ENCODE measurements at places on chromosomes 1 and 21.

DNA sequence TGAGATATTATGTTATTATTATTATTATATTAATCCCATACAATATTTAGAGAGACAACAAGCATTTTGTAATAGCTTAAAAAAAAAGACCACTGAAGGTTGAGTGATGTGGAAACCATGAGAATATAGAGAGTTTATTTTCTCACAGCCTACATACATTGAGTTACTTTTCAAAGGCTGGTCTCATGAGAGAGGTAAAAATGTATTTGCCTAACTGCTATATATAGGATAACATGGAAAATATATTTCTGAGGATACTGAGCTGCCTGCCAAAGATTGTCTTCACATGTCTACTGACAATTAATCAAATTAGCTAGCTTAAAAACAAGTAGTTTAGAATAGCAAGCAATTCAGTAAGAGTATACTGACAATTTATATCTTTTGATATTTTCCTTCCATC, 192.2 kb upstream of the NRIP1 start:
- no peak for DNase-seq

- no peak for DNase-seq
Observed at GRCh38 chr1:225508538-225509375, 80.9 kb upstream of the LBR start.

DNA sequence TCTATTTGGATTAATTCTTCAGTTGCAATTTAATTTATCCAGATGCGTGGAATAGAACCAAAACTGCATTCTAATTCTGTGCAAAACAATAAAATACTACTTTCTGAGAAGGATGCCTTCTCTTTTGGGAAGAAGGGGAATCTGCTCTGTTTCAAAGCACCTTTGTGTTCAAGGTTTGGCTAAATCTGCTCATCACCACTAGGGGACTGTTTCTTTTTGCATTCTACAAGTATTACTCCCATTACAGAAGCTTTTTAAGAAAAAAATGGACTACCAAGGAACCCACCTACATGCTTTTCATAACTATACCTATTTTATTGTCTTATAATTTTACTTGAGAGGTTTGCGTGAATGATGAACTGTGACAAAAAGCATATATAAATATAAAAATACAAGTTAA, 18.2 kb downstream of the MRPS6 start:
- DNase-seq, result no peak

GRCh38 chr1:36465731-36466369, 1.7 kb upstream of the MRPS15 start:
- DNase-seq, result no peak

- DNase-seq, result no peak
Observed at GRCh38 chr1:160548960-160549664, 26.1 kb upstream of the SLAMF6 start.

DNA sequence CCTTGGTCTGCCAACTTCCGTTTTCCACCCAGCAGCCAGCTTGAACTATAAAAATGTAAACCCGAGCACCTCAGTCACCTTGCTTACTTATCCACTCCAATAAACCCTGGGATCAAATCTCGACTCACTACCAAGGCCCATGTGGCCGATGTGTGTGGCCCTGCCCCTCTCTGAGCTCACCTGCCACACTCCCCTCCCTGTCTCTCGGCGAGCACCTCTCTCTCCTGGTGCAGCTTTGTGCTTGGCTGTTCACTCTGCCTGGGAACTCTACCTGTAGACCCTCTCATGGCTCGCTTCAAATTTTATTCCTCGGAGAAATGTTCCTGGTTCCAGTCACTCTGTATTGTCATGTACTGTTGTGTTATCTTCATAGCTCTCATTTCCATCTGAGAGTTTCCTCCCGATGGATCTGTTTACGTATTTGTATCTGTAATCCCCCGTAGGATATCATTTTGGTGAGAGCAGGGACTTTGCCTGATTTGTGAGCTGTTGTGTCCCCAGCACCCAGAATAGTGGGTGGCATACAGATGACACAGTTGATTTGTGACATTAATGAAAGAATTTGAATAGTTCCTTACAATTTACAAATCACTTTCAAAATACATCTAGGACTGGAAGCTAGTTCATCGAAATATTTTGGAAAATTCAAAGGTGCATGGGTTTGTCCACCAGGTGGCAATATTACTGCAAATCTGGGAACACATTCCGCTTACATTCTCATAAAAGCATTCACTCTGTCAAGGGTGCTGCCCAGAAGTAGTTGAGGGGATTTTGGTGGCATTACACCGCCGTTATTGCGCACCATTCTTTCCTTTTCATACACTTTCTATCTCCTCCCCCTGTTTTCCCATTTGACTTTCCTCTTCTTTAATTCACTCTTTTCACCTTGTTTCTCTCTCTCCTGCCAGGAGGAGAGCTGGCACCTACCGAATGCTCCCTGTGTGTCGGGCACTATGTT, 95.3 kb downstream of the ABCA4 start:
- DNase-seq, result no peak

DNA sequence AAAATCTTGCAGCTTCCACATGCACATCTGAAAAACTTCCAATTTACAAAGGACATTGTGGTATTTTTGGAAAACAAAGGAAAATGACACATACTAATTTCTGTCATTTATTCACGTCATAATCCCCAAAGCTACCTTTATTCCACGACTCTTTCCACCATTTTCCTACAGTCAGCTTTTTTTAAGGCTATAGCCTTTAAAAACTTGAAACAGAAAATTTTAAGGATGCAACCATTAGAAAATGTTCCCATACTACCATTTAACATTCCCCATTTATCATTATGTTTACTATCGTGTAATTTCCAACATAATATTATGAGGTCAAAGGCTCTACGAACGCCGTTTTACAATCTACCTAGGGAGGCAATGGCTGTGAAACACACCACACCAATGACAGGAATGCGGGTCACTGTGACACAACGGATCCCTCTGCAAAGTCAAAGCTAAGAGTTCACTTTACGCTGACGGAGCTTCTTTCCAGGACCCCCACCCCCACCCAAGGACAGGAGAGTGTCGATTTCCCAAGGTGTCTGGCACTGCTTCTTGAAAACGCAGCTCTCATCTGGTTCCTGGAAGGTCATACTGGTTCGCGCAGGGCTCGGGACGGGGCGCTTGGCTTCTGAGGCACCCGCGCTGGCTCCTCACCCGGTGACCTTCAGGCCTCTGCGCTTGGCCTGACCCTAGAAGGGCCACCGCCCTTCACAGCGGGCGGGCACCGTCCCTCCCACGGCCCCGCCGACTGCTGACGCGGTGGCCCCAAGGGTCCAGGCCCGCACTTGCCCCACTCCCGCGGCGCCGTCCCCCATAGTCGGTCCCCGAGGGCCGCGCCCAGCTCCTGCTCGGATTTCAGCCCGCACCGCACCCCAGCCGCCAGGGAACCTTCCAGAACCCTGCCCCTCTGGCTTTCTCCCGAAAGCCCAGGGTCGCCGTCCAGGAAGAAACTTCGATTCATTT, 50.5 kb upstream of the ATF3 start:
- no peak for DNase-seq

DNA sequence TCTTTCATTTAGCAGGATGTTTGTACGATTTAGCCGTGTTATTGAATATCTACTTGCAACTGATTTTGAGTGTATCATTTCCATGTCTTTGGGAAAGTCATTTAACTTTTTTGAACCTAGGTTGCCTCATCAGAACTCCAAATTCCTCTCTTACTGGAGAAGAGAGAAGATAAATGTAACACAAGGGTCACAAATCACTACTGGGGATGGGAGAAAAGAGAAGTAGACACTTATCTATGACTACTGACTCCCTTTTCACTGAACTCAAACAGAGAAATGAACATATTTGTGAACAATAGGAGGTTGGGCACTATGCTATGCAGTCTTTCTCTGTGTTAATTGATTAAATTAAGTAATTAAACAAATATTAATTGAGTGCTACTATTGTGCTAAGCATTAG, 42.2 kb downstream of the TENT5C start:
- DNase-seq, result no peak

GRCh38 chr1:155909894-155910293, 1.3 kb downstream of the RIT1 start:
- DNase-seq, result no peak

DNA sequence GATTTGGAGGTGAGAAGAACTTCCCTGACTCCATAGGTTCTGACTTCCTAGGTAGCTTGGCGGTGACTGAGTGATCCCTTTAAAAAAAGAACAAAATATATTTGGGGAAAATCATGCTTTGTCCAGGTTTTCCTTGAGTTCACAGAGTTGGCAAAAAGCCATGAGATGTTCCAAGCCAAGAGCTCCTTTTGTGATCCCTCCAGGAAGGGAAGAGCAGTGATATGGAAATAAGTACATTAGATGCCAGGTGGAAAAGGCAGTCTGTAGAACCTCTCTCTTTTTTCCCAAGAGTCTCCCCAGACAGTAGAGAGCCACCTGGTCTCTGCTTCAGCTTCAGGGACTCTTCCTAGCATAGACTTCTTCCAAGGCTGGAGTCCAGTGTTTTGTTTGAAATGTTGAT, 10.2 kb downstream of the TLCD4 start:
- DNase-seq, result no peak

DNA sequence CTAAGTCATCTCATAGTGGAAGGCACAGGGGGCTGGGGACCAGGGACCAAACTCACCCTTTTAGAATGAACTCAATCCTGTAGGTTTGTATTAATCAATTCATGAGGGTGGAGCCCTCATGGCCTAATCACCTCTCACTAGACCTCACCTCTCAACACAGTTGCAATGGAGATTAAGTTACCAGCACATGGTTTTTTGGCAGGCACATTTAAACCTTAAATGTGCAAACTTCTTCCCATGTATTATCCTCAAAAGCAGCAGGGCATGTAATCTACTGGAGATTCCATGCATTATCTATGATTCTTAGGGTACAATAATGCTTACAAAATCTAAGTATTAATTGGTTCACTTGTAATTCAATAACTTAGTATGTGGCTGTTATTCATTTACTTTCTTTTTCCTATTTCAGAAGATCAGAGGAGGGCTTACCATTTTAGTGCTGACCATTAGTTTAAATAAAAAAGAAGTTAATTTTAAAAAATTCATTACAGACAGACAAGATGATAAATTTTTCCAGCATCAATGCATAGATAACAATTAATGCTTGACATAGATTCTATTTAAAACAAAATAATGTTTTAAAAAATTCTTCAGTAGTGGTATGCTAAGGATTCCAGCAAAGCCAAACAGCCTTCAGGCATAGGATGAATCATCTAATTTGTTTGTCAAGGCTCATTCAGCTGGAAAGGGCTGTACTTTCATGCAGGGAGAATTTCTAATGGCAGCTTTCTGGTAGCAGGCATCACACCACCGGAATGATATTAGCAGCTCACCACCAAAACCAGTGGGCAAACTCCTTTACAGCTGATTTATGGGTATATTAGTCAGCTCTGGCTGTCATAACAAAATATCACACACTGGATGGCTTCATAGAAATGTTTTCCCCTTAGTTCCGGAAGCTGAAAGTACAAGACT, 124.6 kb upstream of the ZNF648 start:
- DNase-seq, result no peak

GRCh38 chr1:222171005-222171404, 376.9 kb downstream of the HHIPL2 start:
- no peak for DNase-seq

- DNase-seq, result no peak
Observed at GRCh38 chr21:45146306-45146705, 71.9 kb downstream of the ADARB1 start.

DNA sequence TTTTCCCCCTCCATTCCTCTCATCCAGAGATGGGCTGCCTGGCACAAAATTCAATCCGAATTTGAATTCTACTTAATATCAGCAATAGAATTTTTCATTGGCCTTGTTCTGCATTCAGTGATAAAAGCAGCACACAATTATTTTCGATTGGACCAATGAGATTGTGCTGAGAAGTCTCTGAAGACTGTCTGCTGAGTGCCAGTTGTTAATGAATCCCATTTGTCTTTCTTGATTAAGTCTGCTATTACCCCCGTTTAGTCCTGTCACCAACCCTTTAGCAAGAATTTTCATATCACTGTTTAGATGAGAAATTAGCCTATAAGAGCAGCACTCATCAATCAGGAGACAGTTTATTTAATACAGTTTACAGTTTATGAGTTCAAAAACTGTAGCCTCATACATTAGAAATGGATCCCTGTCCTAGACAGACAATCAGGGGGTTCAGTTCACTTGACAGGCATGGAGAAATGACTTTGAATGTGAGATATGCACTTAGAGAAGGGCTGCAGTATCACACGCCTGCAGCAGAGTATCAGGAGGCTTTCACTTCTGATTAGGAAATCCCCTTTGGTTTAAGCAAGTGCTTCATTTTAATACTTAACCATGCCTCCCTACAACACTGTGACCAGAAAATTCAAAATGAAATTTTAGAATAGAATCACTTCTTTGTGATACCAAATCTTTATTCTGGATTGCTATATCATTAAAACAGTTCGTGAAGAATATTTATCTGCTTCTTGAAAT, 304.7 kb upstream of the PTBP2 start:
- DNase-seq, result no peak

DNA sequence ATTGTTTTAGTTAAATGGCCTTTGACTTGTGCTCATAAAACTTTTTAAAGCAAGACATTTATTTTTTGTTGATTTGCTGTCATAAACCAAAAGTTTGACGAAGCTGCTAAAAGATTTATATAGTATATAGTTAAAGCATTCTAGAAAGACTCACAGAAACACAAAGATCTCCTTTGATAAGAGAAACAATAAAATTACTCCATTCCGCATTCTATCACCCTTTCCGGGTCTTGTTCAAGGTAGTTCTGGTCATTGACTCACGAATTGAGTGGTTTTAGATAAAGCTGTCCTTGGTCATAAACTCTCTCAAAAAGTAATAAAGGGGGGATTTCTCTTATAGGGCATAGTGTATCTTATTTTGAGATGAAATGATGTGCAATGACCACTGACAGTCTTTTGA, 1010.5 kb upstream of the NCAM2 start:
- no peak for DNase-seq

GRCh38 chr1:8170059-8170835, 144.1 kb upstream of the ERRFI1 start:
- DNase-seq, result no peak

- DNase-seq, result no peak
Observed at GRCh38 chr1:46687093-46687659, 15.5 kb downstream of the TEX38 start.

- DNase-seq, result no peak
Observed at GRCh38 chr1:243723458-243724043, 126.5 kb downstream of the AKT3 start.

DNA sequence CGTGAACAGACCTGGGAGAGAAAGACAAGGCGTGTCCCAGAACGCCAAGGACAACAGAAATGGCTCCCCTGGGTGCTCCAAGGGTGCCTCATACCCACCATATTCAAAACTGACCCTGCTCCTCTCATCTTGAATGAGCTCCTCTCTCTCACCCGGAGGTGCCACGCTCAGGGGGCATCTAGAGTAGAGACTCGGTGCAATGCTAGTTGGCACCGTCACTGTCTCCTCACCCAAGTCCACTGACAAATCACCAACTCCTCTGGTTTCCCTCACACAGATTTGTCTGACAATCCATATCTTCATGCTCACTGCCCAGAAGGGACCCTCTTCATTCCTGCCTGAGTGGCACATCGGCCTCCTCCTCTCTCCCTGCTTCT, 5.0 kb downstream of the TMEM125 start:
- DNase-seq, result no peak

GRCh38 chr1:55916481-55916880, 662.9 kb downstream of the PLPP3 start:
- DNase-seq, result no peak

- DNase-seq, result no peak
Observed at GRCh38 chr21:21076491-21076890, 78.3 kb downstream of the NCAM2 start.
